ENCODE measurements at places on chromosomes 5 and 9.

GRCh38 chr5:17135050-17135449 lies 82.4 kb upstream of the BASP1 start:
- no peak for DNase-seq

DNA sequence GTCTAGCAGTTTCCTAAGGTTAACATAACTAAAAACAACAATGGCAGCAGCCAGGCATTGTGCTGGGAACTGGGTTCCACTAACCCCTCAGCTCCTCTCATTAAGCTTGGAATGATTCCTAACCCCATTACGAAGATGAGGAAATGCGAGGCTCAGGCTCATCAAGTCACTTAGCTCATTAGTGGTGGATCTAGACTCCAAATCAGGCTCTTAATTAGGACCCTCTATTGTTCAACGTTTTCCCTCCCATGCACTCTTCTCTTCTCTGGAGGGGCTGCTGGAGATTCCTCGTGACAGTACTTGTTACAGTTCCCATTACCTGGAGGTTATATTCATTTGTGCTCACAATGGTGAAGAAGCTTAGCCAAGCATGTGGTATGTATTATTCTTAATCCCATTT lies 6.5 kb downstream of the TAS2R1 start:
- DNase-seq = no peak

- DNase-seq = no peak
These were observed 815.7 kb downstream of the SEMA5A start for GRCh38 chr5:8730194-8730593.

GRCh38 chr5:65927503-65928321 lies 1.3 kb downstream of the ERBIN start:
- no peak for DNase-seq

DNA sequence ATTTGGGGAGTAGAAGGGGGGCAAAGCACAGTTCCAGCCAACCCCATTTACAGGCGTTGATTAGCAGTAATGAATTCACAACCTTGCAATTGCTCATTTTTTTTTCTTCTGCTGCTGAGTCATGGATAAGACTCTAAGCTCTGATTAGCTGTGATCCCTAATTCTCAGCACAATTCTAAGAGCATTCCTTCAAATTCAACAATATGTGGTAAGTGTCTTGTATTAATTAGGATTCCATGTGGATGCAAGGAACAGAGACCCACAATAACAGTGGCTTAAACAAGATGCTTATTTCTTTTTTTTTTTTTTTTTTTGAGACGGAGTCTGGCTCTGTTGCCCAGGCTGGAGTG lies 133.4 kb downstream of the PALM2AKAP2 start:
- DNase-seq = no peak

DNA sequence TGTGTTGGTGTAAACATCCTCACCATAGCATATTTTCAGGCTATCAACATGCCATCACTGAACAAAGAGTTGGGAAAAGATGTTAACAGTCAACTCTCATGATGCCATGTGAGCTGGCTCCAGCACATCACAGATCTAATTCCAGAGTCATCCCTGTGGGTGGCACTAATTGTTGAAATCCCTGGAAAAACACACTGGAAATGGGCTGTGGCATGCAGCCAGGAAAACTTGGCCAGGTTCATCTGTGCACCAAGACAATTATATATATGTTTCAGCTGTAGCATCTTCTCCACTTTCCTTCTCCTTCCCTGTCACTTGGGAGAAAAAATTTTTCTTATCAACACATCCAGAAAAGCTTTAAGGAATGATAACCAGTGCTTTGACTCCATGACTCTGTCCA lies 313.7 kb downstream of the TRIM32 start:
- no peak for DNase-seq

DNA sequence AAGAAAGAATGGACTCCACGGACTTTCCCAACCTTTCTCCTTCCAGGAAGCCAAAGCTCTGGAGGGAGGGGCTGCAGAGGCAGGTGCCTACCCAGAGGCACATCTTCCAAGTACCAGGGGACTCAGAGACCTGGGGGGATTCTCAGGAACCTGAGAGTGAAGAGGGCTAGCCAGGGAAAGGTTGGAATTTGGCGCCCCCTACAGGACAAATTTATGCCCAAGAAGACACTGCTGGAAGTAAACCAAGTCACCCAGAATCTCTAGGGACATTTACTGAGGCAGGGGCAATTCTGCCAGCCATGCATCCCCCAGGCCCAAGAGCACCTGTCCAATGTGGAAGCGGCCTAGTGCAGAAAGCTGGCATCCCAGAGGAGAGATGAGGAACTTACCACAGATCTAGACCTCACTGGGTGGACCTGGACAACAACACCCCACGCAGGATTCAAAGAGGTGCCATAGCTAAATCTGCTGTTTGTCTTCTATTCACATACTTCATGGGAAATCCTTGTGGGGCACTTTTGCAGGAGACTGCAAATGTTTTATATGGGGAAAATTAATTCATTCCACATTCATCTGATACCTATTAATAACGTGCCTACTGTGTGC lies 25.9 kb upstream of the IDNK start:
- no peak for DNase-seq

DNA sequence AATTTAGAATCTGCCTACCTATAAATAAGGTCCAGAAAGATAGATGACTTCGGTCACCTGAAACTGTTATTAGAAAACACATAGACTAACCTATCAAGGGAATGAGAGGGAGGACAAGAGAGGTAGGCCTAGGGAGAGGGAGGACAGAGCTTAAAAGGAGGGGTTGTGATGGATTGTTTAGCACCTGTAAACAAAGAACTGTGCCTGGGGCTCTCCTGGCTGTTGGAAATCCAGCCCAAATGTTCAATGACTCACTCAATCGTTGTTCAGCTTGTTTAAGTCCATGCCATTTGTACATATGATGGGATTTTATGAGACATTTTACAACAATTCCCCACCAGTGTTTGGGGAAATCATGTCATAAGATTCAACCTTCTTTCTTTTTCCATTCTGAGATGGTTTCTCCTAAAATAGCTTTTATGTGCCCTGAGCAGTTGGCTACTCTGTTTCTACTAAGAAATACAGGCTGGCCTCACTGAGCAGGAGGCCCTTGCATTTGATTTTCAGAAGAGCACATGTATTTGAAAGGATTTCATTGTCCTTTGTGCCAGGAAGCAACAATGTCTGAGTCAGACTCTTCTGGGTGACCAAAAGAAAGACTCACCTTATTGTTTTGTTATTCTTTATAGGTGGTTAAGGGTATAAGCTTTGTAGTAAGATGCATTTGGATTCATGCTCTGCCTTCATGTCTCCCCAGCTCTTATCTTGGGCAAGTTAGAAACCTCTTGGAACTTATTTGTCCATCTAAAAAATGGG lies 48.2 kb upstream of the GPR151 start:
- DNase-seq = no peak

DNA sequence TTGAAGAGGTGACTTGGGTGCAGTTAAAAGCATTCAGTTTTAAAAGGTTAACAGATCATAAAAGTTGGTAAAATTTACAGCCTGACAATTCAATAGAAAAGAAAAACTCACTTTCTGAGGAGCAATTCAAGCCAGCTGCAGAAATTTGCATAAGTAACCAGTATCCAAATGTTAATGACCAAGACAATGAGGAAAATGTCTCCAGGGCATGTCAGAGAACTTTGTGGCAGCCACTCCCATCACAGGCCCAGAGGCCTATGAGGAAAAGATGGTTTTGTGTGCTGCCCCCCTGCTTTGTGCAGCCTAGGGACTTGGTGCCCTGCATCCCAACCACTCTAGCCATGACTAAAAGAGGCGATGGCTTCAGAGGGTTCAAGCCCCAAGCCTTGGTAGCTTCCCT lies 1406.5 kb upstream of the ACO1 start:
- DNase-seq = no peak

- DNase-seq = no peak
These were observed 534 bp downstream of the SRFBP1 start for GRCh38 chr5:121962347-121962670.

DNA sequence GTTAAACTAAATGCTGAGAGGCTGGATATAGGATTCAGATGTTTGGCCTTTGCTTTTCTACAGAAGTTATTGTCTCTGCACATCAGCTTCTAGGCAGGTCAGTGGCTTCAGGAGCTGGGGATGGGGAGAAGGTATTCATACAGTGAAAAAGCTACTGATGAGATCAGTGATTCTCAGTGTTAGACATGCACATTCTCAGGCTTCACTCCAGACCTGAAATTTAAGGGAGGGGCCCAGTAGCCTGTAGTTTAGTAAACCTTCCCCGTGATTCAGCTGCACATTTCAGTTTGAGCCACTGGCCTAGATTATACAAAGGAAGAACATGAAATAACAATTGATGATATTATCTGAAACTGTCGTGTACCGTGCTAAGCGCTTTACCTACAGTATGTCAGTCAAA lies 127.2 kb downstream of the ARHGAP26 start:
- DNase-seq = no peak

DNA sequence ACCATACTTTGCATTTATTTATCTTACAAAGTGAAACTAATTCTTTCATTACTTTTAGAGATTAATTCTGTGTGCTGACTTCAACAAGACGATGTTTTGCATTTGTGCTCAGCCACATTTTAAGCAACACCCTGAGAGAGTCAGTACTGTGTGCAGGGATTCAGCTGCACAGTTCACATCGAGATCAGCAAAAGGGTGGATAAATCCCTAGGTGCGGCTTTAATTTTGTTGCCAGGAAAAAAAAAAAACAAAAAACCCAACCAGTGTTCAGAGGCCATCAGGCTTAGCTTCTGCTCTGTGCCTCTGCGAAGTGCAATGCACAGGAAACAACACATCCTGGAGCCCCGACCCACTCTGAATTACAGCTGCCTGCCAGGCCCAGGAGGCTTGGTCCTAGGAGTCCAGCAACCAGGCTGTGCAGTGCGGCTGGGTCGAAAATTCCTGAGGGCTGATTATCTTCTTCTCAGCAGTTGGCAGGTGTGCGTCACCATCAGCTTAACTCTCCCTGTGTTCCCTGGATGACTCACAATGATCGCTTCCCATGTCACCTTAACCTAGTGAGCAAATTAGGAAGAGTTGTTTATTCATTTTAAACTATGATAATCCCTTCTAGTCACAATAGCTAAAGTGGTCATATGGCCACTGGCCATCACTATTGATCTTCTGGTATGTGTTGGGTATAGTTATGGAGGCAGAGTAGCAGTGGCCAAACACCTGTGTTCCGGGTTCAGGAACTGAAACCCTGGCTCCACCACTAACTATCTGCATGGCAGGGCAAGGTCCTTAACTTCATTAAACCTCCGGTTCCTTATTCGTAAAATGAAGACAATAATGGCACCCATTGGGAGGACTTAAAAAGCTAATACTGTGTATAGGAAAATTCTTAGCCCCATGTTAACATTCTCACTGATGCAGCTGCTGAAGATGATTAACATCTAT lies 31.2 kb upstream of the NDUFB6 start:
- DNase-seq = no peak

- no peak for DNase-seq
These were observed 365.9 kb downstream of the ZSWIM6 start for GRCh38 chr5:61697809-61698558.

DNA sequence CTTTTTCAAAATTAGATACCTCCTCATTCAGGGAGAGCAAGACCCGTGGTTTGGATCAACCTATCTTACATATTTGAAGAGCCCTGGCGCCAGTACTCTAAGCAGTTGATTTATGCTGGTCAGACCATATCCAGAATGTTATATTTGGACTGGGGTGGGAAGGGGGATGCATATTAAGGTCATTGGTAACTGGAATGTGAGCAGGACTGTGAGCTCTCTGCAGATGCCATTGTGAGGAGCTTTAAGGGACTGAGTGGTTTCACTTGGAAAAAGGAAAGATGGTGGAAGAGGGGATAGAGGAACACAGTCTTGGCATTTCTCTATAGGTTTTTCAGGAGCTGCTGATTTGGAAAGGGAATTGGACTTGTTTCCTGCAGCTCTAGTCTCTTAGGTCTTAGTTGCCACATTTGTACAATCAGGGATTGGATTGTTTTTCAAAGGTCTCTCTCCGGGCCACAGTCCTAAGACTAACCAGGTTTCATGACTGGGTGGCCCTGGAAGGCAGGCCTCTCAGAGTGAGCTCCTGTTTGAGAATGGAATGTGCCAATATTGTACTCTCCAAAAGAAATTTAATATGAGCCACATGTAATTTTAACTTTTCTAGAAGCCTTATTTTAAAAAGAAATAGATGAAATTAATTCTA lies 25.8 kb upstream of the F2R start:
- no peak for DNase-seq

GRCh38 chr5:175279506-175279905 lies 164.5 kb downstream of the DRD1 start:
- no peak for DNase-seq

- no peak for DNase-seq
These were observed 190.3 kb downstream of the GOLPH3 start for GRCh38 chr5:31983851-31984250.

All from activated CD4-positive, CD25-positive, alpha-beta regulatory T cell (primary cell).